IPS DF 6.9 (cell line): ENCODE measurements at places on chromosomes 1 and 21.

DNA sequence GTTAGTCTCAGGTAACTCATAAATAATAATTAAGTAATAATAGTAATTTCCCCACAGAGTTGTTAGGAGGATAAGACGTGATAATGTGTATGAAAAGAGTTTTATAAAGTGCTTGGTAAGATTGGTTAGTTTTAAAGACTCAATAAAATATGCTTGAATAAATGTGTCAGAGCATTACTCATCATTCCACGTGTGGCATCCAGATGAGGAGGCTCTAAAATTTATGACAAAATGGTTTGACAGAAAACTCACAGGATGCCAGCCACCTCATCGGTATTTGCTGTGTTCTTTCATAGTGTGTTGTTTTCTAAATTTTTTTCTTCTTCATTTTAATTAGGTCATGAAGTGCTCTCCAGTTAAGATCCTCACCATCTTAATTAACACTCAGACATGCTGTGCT is 19.1 kb upstream of the SPAG17 start:
- no peak for DNase-seq

GRCh38 chr1:116580446-116581322 is 9.9 kb upstream of the CD58 start:
- no peak for DNase-seq

DNA sequence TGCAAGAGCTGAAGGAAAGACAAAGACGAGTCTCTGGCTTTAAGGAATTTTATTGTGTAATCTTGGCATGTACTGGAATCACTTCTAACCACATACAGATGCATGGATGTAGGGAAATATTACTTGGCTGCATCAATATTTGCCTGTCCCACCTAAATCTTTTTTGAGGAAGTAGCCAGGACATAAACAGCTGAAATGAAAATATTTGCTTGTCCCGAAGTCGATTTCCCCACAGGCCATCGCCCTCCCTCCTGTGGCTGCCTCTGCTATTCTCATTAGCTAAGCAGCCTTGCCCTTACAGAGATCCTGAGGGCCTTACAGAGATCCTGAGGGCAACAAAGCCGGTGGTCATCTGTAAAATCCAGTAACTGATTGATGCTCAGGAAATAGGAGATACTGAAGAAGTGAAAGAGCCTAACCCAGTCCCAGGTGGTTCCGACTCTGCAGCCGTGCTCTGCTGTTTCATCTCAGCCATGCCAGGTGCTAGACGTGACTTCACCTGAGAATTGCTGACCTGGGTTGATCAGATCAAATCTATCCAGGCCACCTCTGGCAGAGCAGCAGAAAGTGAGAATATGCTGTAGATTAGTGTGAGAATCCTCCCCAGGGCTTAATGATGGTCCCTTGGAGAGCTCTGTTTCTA is 25.5 kb downstream of the MAN1C1 start:
- DNase-seq = no peak

- DNase-seq = no peak
These were observed at the start of gene LIN28A for GRCh38 chr1:26410706-26411623. TSS of gene LIN28A (plus strand) at chr1:26410817. CDS start at chr1:26410892, 75 bp downstream.

- no peak for DNase-seq
These were observed 29.3 kb downstream of the C1orf116 start for GRCh38 chr1:207003210-207003609.

GRCh38 chr1:77290576-77290975 is 8.8 kb downstream of the AK5 start:
- DNase-seq = no peak

- no peak for DNase-seq
These were observed 107.3 kb downstream of the UCHL5 start for GRCh38 chr1:192951691-192952460.

DNA sequence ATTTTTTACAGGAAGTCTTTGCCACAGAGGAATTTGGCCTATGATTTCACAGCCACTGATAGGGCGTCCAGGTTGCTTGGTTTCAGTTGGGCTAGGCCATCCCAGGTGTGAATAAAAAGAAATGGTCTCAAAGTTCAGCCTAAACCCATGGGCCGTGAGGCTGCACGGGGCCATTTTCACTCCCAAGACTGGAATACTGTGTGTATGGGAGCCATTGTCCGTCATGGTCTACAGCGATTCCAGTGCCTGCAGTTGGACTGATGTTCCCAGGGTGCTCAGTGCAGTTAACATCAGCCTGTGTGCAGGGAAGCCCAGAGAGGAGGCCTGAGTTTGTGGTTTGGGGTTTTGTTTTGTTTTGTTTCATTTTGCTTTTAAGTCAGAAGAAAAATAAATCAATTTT is 133.2 kb downstream of the ADSS2 start:
- DNase-seq = no peak

DNA sequence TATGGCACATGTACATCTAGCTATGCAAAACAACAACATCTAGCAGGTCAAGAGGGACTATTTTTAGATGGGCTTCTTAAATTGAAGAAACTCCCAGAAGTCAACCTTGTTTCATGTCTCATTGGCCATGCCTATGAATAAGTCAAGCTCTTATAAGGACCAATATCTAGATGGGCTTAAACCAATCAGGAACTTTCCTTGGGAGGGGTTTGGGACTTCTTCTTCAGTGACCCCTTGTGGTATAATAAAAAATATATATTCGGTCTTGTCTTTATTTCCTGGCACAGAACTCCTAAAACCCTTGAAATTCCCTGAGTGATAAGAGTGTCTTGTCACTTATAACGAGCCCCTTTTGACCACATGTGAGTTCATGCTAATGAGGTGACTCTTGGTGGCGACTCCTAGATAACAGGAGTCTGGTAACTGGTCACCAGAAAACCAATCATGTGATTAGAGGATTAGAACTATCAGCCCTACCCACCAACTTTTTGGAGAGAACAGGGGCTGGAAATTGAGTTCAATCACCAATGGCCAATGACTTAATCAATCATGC is 218.3 kb downstream of the HHIPL2 start:
- no peak for DNase-seq

- no peak for DNase-seq
These were observed 3.8 kb upstream of the SELENON start for GRCh38 chr1:25795946-25796810.

- no peak for DNase-seq
These were observed 28.3 kb downstream of the CCN1 start for GRCh38 chr1:85608851-85609250.

DNA sequence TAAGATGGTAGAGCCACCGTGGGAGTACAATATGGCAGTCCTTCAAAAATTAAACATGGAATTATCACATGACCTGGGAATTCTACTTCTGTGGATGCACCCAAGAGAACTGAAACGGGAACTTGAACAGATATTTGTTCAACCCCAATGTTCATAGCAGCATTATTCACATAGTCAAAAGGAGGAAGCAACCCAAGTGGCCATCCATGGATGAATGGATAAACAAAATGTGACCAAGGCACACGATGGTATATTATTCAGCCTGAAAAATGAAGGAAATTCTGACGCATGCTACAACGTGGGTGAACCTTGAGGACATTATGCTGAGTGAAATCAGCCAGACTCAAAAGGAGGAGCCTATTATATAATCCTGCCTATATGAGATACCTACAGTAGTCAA is 22.8 kb upstream of the LAPTM5 start:
- no peak for DNase-seq

- DNase-seq = no peak
These were observed 21.3 kb downstream of the TMCC2 start for GRCh38 chr1:205248793-205249601.

- DNase-seq = peak; percentile 67
These were observed 16.5 kb downstream of the STK40 start for GRCh38 chr1:36369061-36369861.
